ENCODE measurements at places on chromosomes 4 and X.

DNA sequence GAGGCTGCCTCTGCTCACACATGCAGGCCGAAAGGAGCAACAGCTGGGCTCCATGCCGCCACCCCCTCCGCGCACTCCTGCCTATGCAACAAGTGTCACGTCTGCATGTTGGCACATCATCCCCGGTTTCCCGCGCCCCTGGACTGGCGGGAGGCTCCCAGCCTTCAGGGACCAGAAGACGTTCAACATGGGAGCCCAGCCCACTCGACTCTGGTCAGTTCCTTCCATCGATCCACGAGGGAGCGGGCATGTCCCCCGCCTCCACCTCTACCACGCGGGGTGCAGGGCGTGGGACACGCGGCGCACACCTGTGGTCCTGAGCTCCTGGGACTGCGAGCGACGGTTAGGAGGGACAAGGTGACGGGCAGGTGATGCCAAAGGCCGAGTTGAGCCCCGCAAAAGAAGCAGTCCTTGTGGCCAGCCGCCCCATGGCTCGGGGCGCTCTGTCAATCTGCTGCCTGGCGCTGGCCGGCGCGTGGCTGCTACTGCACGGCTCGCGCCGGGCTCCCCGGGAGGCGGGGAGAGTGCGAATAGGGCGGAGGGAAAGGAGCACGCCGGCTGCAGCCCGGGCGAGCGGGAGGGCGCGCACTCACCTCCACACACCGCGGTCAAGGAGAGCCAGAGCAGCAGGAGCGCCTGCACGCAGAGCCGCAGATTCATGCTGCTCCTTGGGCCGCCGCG lies 645 bp downstream of the APLN start:
- no peak for DNase-seq

DNA sequence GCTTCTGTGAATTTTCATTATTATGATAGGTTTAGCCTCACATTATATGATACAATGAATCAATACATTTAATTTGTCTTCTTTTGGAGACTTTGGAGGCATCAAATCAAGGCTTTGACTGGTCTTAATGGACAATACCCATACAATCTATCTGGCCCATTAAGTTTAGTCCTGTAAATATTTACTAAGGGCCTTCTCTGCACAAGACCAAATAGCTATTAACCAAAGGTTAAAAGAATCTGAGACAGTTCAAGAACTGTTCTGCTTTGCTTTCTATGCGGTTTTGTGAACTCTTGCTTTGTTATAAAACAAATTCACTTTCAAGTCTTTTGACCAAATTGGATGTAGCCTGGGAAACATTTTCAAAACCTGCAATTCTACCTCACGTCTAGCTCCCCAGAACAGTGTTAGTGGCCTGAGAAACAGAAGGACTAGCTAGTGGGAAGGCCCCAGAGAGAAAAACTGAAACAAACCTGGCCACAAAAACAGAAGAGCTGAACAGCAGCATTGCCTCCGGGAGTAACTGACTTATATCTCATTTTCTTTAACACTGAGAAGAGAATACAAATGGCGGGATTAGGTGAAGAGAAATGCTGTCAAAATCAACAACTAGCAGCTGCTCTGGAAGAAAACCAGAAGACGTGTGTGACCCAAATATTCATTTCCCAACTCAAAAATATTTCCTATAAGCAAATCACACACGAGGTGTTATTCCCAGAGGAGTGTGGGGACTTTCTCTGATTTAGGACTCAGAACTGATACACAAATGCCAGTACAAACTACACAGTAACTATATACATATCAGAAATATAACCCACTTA lies 548 bp downstream of the TLR1 start:
- DNase-seq = no peak

DNA sequence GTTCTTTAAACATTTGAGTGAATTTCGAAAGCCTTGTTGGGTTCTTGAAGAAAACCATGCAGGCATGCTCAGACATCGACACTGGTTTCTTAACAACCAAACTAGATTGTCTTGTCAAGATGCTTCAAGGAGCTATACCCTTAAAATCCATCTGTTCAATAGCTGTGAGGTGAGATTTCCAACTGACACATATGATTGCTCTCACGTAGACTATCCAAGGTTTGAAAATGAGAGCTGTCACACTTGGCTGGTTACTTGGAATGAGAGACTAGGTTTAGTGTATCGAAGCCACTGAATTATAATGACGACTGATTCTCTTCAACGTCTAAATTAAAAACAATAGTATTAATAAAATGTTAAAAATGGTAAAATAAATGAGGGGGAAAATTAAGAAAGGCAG lies 2725.5 kb downstream of the ARAP2 start:
- no peak for DNase-seq

DNA sequence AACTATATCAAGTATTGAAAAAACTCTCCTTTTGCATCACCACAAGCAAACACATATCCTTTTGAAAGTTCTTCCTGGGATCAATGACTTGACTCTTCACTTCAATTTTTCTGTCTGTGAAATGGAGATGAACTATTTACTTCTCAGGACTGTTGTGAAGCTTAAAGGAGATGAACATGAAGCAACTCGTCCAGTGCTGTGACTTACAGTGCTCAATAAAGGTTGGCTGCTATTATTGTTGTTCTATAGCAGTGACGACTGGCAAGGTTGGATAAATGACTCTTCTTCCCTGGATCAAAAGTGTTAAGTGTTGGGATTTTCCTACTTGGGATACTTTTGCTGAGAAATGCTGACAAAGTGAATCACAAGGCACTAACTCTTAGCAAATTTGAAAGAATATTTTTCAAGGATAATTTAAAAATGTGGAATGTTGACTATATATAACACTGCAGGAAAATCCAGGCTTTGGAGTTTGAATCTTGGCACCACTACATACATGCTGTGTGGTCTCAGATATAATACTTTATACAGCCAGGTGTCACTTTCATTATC lies 13.7 kb downstream of the FRAS1 start:
- DNase-seq = no peak

DNA sequence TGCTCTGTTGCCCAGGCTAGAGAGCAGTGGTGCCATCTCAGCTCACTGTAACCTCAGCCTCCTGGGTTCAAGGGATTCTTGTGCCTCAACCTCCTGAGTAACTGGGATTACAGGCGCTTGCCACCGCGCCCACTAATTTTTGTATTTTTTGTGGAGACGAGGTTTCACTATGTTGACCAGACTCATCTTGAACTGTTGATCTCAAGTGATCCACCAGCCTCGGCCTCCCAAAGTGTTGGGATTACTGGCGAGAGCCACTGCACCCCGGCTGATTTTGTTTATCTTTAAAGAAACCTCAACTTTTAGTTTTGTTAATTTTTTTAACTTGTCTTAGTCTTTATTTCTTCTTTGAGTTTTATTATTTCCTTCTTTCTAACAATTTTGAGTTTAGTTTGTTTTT lies 163.2 kb downstream of the SLC4A4 start:
- no peak for DNase-seq

DNA sequence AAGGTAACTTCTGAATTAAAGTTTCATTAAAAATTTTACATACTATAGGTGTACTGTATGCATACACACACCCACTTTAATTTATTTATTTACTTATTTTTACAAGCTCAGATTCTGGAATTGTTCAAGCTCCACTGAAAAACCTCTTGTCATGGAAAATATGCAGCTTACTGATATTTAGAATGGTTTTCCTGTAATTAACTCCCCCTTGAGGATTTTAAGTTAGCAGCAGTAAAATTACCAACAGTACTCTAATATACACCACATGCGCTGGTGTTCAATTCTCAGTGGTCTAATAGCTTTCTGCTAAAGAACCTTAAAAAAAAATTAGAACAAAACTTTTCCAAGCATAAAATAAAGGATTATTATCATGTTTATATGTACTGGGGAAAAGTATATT lies 12.0 kb downstream of the MAB21L2 start:
- no peak for DNase-seq

DNA sequence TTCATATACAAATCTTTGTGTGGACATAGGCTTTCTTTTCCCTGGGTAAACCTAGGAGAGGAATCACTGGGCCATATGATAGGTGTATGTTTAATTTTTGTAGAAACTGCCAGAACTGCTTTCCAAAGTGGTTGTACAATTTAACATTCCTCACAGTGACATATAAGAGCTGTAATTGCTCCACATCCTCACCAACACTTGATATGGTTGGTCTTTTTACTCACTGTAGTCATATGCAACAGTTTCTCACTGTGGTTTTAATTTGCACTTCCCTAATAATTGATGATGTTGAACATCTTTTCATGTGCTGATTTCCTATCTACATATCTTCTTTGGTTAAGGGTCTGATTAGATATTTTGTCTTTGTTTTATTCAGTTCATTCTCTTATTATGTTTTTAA lies 24.5 kb upstream of the PAPSS1 start:
- no peak for DNase-seq

DNA sequence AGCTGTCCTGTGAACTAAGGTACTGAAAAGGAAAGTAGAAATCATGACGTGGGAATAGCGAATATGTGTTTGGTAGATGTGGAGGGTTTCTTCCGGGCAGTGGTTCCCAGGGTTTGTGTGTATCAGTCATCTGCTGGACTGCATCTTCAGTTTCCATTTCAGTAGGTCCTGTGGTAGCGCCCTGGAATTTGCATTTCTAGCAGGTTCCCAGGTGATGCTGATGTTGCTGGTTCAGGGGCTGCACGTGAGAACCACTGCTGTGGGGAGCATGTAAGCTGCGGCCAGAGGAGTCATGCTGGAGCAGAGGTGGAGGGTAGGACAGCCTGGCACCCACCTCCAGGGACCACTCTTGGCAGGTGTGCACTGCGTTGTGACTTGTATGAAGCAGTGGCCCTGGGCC lies 47.1 kb downstream of the ARHGAP10 start:
- DNase-seq = no peak

DNA sequence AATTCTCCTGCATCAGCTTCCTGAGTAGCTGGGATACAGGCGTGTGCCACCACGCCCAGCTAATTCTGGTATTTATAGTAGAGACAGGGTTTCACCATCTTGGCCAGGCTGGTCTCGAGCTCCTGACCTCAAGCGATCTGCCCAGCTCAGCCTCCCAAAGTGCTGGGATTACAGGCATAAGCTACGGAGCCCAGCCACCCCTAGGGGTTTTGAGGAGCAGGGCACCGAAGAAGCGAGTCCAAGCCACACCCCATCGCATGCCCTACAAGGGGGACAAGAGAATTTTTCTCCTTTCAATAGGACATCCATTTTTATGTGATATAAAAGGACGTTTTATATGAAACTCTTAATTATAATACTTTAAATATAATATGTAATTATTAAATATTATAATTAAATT lies 13.9 kb upstream of the KLF3 start:
- DNase-seq = no peak

DNA sequence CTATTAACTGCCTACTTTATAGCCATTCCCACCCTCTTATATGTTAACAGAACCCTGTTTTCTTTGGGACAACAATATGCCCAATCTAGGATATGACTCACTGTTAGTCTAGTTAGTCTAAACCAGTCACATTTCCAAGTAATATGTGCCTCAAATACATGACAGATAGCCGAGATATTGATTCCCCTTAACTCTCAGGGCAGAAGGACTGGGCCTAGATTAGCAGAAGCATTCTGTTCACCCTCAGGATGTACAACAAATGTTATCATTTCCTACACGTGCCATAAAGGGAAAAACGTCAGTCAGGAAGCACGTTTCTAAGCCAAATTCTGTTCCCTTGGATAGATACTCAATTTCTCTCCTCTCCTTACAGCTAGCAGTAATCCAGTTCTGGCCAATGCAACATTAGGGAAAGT lies 114.1 kb downstream of the SLC10A7 start:
- no peak for DNase-seq

- no peak for DNase-seq
Observed at GRCh38 chr4:21726255-21726815, 222.2 kb downstream of the KCNIP4 start.

GRCh38 chr4:29805245-29805644 lies 914.9 kb upstream of the PCDH7 start:
- no peak for DNase-seq

- DNase-seq = no peak
Observed at GRCh38 chr4:54547299-54548097, 110.3 kb upstream of the KIT start.

DNA sequence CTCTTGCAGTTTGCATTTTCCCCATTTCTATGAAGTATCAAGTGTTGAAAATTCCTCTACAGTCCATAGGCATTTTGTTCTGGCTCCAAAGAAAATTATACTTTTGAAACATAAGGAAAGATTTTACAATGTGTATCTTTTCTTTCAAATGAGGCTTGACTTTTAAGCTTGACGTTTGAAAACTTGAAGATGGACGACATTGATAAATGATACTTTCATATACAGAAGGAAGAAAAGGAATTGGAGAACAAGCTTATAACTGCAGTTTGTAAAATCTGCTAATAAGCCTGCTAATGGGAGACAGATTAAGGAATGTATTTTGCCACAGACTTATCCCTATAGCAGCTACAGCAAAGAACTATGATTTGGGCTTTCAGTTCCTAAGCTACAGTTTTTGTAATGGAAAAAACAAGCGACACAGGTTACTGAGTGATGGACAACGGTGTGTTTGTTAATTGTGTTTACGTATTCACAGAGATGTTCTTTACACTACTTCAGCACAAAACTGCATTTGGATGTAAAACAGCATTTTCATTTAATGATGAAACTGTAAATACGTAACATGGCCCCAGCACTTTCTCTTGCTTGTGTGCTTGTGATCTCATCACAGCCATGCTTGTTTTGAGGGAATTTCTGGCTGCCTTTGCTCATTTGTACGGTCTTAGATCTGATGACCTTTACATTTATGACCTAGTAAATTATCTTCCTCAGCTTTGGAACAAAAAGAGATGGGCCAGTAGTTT lies 83.2 kb upstream of the FAT1 start:
- DNase-seq = no peak

- no peak for DNase-seq
Observed at GRCh38 chrX:19920945-19921344, 33.5 kb upstream of the SH3KBP1 start.

- no peak for DNase-seq
Observed at GRCh38 chr4:130486186-130486585, 1390.2 kb downstream of the C4orf33 start.

DNA sequence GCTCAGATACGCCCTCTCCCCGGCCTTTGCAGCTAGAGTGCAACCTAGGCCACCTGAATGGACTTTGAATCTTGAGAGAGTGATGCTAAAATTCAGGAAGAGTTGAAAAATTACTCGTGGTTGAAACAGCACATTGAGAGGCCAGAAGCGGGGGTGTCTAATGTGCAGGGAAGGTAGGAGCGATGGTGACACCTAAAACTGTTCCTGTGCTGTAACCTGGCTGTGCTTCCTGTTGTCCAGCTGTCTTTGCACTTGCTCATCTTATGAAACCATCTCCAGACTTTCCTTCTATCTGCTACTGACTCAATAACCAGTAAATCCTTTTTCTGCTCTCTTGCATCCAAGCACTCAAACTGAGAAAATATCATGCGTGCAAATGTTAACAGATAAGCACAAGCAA lies 106.4 kb upstream of the RPS6KA3 start:
- DNase-seq = no peak

DNA sequence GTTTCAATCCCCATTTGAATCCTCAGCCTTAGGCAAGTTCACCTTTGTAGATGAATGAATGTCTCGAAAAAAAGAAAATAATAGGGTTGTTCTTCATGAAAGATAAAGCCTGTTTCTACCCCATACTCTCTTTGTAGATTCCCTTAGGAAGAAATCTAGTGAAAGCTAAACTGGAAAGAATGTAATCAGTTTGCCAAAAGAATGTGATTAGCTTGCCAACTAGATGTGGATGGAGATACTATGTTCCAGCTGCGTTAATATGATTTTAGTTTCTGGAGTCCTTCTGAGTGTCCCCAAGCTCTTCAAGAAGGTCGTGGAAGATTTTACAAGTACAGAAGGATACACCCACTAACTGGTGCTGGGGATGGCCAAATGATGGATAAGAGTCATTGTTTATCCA lies 162.3 kb upstream of the EDNRA start:
- DNase-seq = no peak

GRCh38 chrX:1468250-1468772 lies 15.6 kb upstream of the ASMTL start:
- DNase-seq = peak; percentile 74

GRCh38 chr4:103482893-103483292 lies 236.9 kb downstream of the TACR3 start:
- DNase-seq = no peak
